ENCODE measurements at places on chromosomes 11 and 22.

GRCh38 chr22:43720716-43721115, 91.4 kb downstream of the EFCAB6 start:
- DNase-seq, result no peak

DNA sequence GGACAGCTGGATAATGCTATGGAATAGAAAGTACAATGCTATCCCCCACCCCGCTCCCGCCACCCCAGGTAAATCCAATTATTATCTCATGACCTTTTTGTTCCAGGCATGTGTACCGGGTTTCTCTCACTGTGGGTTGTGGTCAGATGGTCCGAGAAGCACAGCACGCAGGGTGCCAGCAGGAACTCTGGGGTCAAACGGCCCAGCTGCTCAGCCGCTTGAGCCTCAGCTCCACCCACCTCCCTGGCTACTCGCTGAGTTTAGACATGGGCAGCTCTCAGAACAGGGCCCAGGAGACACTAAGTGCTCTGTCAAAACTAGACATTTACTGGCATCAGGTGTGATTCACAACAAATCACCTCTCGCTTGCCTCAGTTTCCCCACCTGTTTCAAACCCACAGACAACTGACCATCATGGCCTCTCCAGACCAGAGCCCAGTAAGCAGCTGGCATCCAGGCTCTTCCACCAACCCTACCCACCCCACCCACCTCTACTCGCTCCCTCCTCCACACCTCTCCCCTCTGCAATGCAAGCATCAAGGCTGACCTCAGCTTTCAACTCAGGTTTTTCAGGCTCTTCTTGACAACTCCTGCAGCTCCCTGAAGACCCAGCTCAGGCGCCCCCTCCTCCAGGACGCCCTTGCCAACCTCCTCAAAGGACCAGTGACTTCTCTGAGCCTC, 13.0 kb upstream of the MFNG start:
- no peak for DNase-seq

DNA sequence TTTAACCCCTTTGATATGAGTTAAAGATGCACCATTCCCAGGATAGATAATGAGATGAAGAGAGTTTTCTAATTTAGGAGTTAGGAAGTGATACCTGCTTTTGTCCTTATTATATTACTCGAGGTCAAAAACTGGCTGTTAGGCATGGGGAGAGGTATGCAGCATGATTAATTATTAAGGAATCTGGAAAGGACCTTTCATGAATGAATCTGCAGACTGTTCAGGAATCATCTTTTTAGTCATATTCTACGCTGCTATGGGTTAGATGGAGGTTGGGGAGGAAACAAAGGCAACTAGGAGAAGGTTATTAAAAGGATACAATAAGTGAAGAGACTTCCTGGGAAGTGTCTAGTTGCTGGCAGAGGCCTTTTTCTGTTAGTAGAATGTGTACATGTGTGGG, 492.4 kb upstream of the CCDC90B start:
- no peak for DNase-seq

DNA sequence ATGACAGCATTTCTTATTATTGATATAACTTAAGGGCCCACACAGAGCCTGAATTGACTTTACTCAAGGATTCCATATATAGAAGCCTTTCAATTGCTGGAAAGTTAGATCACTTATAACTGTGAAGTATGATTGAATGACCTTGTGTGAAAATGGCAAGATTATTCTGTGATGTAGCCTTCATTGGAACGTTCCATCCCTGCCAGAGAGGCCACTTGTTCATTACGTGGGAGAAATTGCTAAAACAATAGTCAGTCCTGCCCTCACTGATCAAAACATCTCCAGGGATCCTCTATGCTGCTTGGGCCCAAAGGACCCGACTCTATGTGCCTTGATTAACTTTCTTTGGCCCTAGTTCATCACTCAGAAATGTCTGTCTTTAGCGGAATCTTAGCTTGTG, 159.5 kb upstream of the BLID start:
- DNase-seq, result no peak

- DNase-seq, result no peak
Observed at GRCh38 chr11:17846852-17847453, 112.4 kb downstream of the KCNC1 start.

DNA sequence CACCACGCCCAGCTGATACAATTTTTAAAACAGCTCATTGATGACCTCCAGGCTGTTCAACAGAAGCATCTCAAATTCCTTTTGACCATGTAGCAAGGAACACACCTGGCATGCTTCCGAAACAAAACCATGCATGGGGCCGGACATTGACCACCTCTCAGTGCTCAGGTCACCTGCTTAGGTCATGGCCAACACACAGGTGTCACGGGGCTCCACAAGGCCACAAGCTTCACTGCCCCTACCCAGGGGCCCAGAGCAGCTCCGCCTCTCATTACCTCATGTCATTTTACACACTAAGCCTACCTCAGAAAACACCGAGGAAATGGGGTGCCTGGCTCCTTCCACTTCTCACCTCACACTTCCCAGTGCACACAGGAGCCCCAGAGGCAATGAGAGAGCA, 26.6 kb downstream of the YPEL1 start:
- no peak for DNase-seq

DNA sequence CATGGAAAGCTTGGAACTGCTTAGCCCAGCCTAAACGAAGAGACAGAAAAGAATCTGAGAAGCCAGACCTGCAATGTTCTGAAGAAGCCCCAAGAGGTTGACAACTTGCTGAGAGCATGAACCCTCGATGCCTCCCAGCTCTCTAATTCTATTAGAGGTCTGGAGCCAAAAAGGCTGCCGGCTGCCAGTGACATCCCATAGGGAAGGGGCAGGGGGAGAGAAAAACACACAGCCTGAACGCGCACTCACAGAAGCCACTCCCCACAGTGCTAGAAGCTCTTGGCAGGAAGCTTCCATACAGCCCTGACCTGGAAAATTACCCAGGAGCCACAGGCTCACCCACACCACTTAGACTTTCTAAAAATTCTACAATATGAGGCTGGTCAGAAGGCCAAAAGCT, 18.3 kb downstream of the POLDIP3 start:
- DNase-seq, result no peak

GRCh38 chr11:124190298-124191139, 7.4 kb downstream of the OR10D3 start:
- no peak for DNase-seq

DNA sequence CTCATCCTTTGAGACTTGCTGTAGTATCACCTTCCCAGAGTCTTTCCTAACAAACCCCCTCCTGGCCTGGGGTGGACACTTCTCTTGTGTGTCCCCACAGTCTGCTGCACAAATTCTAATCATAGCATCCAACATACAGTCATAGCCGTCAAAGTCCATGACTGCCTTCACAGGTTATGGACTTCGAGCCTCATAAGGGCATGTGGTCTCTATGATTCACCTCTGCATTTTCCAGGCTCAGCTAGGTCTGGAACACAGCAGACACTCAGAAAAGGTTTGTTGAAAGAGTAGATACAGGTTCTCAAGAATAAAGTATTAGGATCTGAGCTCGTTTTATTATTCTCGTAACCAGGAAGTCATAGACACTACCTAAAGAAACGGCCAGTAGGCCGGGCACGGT, 13.2 kb upstream of the SCUBE2 start:
- DNase-seq, result no peak

- DNase-seq, result no peak
Observed at GRCh38 chr11:34755671-34756070, 134.8 kb downstream of the EHF start.

DNA sequence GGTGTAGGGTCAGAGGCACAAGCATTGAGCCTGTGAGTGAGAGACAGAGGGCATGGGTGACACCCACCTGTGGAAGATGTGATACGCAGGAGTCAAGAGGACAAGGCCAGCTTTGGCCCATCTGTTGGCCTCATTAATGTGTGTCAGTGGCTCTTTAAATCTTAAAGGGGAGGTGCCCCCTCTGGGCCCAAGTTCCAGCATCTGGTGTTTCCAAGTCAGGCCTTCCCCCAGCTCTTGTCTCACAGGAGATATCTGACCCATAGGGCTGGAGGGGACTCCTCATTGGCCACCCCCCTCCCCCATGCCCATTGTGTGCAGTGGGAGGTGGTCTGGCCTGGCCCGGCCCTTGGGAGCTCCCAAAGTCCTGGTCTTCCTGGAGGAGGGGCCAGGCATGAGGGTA, 8.9 kb downstream of the KCNK7 start:
- no peak for DNase-seq

DNA sequence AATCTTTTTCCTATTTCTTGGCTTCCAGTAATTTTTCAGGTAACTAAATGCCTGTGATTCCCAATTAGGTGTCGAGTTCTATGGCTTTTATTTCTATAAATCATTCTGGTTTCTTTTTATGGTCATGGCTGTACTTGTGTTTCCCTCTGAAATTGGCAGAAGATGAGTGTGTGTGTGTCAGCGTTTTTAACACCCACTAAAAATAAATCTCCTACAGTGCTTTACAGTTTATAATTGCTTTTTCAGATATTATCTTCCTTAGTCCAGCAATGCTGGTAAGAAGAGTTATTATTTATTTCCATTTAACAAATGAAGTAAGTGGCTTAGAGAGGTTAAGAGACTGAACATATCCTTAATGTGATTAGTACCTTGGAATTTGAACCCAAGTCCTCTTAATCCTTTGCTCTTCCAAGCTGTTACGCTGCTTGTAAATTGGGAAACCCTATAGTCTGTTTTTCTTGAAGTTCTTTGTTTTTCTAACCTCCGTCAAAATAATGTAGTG, 125.2 kb downstream of the TEAD1 start:
- DNase-seq, result no peak

GRCh38 chr11:82873919-82874333, 26.3 kb downstream of the PRCP start:
- DNase-seq, result no peak

DNA sequence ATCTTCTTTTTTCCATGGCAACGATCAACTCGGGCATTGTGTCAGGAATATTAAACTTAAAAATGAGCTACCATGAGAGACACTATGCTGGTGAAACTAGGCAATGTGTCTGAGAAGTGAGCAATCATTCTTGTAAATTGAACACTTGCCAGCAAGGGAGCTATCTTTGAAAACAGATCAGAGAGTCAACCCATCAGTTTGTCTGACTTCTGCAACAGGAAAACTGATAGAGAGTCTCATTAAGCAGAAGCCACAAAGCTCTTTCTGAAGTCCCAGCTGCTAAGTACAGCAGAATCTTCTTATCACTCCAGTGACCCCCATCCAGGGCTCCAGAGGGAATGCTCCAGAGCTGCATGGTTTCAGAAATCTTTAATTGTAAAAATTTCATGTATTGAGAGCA, 114.7 kb downstream of the MSANTD4 start:
- DNase-seq, result no peak

DNA sequence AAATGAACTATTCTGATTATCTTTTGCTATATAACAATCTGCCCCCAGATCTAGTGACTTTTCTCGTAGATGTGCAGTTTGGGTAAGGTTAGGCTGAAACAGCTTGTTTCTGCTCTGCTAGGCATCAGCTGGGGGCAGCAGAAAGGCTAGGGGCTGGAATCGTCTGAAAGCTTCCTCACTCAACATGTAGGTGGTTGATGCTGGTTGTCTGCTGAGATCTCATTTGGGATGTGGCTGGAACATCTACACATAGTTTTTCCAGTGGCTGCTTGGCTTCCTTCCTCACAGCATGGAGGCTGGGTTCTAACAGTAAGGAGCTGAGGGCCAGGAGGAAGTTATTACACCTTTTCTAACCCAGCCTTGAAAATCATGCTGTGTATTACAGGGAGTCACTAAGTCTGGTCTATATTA, 30.2 kb downstream of the USP47 start:
- DNase-seq, result no peak

GRCh38 chr11:66015936-66016792, 4.4 kb downstream of the CST6 start:
- DNase-seq, result no peak

GRCh38 chr22:49102367-49102766, 725.3 kb downstream of the BRD1 start:
- DNase-seq, result no peak

GRCh38 chr11:2517386-2518064, 72.7 kb downstream of the KCNQ1 start:
- no peak for DNase-seq

DNA sequence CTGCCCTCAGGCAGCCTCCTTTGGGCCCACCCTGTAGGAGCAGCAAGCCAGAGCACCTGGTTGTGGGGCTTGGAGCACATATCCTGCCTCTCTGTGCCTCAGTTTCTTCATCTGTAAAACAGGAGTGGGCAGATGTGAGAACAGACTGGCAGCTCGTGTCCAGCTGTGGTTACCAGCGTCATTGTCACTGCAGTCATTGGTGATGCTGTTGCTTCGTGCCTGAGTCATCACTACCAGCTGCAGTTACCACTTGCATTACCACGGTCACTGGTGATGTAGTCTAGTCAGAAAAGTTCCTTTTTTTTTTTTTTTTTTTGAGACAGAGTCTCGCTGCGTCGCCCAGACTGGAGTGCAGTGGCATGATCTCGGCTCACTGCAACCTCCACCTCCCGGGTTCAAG, 20.4 kb downstream of the RSPH14 start:
- no peak for DNase-seq

DNA sequence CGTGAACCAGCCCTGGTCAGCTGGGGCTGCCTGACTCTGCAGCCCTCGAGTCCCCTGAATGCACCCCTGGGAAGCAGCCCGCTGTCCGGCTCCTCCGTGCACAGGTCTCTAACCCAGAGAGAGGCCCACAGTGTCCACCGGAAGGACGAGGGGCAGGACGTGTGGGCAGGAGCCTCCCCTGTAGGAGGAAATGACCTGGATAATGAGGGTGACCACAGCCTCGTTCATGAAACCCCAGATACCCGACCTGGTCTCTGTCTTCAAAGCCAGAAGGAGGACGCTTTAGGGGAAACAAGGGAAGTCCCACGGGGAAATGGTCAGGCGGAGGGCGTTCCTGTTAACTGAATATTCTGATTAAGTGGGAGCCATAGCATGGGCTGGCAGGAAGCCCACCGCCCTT, 23.3 kb downstream of the LIF start:
- DNase-seq, result no peak

DNA sequence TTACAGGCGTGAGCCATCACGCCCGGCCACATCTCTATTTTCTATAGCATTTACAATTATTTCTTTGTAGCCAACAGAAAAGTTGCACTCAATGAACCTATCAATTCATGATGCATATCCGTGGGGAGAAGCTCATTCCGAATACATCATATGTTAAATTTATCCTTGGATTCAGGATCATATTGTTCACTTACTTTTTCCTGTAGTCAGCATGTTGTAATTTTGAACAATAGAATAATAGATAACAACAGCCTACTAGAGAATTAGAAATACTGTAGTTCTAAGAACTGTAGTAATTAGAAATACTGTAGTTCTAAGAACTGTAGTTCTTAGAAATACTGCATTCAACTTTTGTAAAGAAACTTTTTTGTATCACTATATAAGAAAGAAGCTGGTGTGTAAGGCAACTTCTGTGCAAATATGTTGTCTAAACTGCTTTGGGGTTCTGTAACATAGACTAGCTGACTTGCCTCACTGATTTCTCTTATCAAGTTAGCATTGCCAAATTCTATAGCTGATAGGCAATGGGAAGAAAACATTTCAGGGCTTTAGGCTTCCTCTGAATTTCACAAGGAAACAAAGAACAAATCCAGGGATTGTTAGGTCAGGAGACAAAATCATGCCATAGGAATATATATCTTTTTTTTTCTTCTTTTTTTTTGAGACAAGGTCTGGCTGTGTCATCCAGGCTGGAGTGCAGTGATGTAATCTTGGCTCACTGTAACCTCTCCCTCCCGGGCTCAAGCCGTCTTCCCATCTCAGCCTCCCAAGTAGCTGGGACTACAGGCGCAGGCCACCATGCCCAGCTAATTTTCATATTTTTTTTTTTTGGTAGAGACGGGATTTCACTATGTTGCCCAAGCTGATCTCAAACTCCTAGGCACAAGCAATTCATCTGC, 91.9 kb downstream of the CSTPP1 start:
- DNase-seq, result no peak

All from NCI-H774 (cell line).